Stimulated activated CD8-positive, alpha-beta memory T cell treated with anti-CD3 and anti-CD28 coated beads, Interleukin-7, amount 100 ng/mL, for 1 hour (primary cell): ENCODE measurements at places on chromosomes 7 and 10.

DNA sequence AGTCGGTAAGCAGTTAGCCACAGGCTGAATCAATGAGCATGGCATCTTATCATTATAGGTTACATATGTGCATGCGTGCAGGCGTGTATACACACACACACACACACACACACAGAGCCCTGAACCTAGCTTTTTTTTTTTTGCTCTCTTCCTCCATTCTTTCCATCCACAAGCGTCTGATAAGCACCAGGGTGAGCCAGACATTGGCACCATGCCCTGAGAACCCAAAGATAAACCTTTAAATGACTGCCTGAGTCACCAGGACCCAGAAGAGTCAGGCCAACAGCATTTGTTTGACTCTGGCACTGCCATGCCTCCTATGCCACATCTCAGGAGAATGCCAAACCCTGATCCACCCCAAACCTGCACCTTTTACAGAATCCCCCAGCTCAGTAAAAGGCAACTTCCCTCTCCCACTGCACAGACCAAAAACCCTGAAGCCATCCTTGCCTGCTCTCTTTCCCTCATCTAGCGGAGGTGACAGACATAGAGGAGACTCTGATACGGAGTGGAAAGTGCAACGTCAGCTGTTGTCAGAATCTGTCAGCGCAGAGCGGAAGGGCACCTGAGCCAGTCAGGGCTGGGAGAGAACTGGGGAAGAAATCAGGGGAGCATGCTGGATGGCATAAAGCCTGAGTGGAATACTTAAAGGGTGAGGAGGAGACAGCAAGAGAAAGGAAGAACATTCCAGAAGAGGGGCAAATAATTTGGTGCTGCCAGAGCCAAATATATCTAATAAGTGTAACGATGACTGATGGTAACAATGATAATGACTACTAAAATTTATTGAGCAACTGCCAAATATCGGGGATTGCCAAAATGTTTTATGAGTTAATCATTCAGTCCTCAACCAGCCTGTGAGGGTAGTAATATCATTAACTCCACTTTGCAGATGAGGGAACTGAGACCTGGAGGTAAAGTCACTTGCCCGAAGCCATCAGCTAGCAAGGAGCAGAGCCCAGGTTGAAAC, 3.2 kb downstream of the PARP12 start:
- DNase-seq: no peak

DNA sequence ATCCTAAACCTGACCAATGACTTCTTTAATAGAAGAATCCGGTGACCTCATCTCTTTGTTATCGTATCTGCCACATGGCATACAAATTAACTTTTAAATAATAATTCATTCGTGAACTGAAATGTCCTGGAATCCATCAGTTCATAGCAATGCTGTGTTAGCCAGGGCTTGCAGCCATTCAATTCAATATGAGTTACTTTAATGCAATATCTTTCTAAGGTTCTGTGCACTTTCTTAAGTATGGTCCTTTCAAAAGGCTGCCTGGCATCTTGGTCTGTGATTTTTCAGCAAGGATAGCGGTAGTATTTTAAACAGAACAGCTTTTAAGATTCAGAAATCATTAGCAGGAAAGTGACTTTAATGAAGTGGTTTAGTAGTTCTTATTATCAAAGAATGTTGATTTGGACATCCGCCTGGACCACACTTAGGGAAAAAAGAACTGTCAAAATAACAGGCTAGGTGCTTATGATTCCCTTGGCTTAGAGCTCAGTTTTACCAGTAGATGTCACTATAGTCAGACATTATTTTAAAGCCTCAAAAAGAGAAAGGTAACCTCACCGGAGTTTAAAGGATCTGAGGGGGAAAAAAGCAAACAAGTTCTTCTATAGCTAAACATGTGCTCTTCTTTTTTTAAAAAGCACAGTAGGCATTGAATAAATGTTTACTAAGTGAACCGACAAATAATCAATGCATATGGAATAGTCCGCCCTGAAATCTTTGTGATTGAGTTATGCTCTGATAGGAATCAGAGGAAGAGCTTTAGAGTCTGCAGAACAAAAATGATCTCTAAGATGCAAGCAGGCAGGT, 22.7 kb downstream of the SLC35G1 start:
- no peak for DNase-seq

- no peak for DNase-seq
These were observed 33.5 kb upstream of the FOXL3 start for GRCh38 chr7:256461-256940.

DNA sequence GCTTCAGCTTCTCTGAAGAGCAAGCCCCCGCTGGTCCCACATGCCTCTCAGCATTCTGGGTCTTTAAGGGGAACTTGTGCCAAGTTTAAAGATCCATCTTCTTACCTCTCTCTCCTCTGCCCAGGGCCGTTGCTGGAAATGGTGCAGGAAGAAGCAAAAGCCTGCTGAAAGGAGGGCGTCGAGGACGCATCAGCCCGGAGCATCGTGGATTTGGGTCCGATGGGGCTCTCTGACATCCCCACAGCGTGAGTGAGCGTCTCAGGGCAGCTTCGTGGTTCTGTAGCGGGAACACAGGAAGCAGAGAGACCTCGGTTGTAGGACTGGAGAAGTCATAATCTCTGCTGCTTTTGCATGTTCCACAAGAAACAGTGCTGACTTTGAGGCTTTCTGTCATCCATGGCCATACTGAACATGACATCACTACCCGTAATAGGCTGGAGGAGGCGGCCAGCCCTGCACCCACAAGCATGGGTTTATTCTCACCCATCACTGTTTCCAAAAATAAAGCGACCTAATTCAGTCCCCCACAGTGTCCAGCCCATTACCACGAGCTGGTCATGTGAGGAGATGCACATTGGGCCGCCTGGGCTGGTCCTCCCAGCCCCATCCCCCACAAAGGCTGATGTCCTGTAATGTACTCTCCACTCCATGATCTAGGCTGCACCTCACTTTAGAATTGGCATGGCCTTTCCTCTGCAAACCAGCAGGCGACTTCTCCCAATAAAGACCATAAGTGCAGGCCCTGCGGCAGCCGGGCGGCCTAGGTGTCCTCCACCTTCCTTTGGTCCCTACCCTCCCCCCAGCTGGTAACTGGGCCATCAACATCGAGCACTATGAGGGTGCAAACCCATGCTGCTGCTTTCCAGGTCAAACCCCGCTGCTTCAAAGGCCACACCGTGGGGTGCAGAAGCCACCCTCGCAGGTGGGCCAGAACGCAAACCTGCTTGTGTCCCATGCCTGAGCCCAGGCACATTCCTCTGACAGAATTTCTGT, 276.9 kb downstream of the TNS3 start:
- DNase-seq: no peak
